ENCODE measurements at places on chromosomes 12 and 14. TPM values are rescaled to one million over a fixed set of nuclear protein-coding genes. Genes with fewer than 3 reads are reported as not detected.

DNA sequence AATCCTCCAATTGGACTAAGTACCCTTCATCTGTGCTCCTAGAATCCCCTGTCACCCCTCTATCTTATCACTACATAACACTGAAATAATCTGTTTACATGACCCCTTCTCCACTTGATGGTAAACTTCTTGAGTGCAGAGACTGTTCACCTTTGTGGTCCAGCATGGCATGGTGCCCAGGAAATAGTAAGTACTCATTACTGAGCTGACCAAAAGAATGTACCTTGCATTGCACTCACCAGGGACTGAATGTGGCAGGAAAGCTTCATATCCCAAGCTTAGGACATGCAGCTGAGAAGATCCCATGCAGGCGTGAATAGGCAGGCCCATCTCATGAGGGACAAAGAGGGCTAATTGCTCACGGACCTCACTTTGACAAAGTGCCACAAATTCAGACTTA is 1.4 kb upstream of the GARIN2 start:
- no peaks in the 10 kb centered on the region for H3K4me1 ChIP-seq
- H3K36me3 ChIP-seq, result no peaks in the 10 kb centered on the region
- no peaks in the 10 kb centered on the region for H3K27me3 ChIP-seq
- no peak for DNase-seq
- H3K4me3 ChIP-seq, result no peak overlapping the region

- DNase-seq, result no peak
- peaks cover 22% of the 10 kb centered on the region for H3K36me3 ChIP-seq
- H3K4me1 ChIP-seq, result no peaks in the 10 kb centered on the region
- no peak overlapping the region for H3K4me3 ChIP-seq
Measured at GRCh38 chr12:59320112-59320511, 275.7 kb upstream of the SLC16A7 start.

- no peak overlapping the region for H3K27ac ChIP-seq
- DNase-seq, result no peak
- no peak overlapping the region for H3K4me3 ChIP-seq
Measured at GRCh38 chr14:66496188-66496807, 10.1 kb downstream of the CCDC196 start.

GRCh38 chr14:58839233-58839632 is 201.5 kb downstream of the DACT1 start:
- H3K27ac ChIP-seq, result no peak overlapping the region
- no peaks in the 10 kb centered on the region for H3K4me1 ChIP-seq
- H3K4me3 ChIP-seq, result no peak overlapping the region
- no peaks in the 10 kb centered on the region for H3K27me3 ChIP-seq
- no peaks in the 10 kb centered on the region for H3K36me3 ChIP-seq

DNA sequence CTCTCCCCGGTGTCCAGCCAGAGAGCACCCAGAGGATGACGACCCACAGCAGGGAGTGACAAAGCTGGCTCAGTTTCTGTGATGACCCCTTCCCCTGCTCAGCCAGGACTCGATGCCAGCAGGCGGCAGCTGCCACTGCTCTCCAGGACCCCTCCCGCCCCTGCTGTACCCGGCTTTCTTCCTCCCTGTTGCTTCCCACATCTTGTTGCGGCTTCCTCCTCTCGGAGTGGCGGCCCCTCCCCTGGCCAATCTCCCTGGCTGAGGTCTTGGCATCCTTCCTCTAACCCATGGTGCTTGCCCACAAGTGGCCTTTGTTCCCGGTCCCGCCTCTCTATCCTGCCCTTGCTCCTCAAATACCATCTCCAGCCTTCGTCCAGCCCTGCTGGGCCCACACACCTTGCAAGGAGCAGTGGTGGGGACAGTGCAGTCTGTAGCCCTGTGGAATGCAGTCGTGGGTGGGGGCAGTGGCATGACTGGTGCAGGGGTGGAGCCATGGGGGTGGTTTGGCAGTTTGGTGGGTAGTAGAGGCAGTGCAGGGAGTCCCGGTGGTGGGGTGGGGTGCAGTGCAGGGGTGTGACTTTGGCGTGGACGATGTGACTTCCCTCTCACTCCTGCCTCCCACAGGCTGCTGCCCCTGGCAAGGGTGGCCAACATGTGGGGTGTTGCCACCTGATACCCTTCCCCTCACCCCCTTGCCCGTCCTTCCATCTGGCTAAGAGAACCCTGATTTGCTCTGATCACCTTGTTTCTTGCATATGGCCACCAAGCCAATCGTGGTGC is 16.3 kb upstream of the BEGAIN start:
- no peaks in the 10 kb centered on the region for H3K36me3 ChIP-seq
- no peaks in the 10 kb centered on the region for H3K4me1 ChIP-seq
- no peak for DNase-seq
- H3K27me3 ChIP-seq, result no peaks in the 10 kb centered on the region
- no peak overlapping the region for H3K27ac ChIP-seq

DNA sequence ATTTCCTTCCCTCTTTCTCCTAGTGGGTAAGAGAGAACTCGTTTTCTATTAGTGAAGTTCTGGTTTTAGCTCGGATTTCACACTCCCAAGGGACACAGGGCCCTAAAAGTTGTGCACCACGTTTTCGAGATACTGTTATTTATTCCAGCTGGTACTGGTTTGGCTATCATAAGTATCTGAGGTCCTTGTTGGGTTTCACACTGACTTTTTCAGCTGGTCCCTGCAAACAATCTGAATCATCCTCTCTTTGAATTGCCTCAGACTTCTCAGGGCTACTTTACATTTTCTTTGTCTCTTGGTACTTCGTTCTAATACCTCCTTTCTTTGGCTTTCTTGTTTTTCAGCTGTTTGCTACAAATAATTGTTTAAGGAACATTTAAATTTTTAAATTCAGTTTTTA is 75.7 kb downstream of the SCN8A start:
- no peak for DNase-seq
- peaks cover 14% of the 10 kb centered on the region for H3K36me3 ChIP-seq
- H3K4me3 ChIP-seq, result no peak overlapping the region
- H3K27me3 ChIP-seq, result no peaks in the 10 kb centered on the region
- H3K4me1 ChIP-seq, result peaks cover 2% of the 10 kb centered on the region

- peaks cover 6% of the 10 kb centered on the region for H3K4me1 ChIP-seq
- no peak for DNase-seq
- H3K27me3 ChIP-seq, result no peaks in the 10 kb centered on the region
- no peaks in the 10 kb centered on the region for H3K36me3 ChIP-seq
Measured at GRCh38 chr12:92041742-92042141, 103.9 kb downstream of the BTG1 start.

DNA sequence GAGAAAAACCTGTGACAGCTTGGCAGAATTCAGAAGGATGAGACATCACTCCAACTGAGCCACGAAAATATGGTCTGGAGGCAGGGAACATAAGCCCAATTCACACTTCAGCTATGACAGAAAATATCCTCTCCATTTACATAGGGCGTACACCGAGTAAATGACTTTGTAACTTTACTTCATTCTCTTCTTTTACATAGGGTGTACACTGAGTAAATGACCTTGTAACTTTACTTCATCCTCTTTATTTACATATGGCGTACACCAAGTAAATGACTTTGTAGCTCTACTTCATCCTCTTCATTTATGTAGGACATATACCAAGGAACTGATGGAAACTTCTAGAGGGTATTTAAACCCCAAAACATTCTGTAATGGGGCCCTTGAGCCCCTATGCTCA is 14.1 kb upstream of the MAPKAPK5 start:
- no peaks in the 10 kb centered on the region for H3K4me1 ChIP-seq
- H3K27me3 ChIP-seq, result no peaks in the 10 kb centered on the region
- DNase-seq, result no peak

DNA sequence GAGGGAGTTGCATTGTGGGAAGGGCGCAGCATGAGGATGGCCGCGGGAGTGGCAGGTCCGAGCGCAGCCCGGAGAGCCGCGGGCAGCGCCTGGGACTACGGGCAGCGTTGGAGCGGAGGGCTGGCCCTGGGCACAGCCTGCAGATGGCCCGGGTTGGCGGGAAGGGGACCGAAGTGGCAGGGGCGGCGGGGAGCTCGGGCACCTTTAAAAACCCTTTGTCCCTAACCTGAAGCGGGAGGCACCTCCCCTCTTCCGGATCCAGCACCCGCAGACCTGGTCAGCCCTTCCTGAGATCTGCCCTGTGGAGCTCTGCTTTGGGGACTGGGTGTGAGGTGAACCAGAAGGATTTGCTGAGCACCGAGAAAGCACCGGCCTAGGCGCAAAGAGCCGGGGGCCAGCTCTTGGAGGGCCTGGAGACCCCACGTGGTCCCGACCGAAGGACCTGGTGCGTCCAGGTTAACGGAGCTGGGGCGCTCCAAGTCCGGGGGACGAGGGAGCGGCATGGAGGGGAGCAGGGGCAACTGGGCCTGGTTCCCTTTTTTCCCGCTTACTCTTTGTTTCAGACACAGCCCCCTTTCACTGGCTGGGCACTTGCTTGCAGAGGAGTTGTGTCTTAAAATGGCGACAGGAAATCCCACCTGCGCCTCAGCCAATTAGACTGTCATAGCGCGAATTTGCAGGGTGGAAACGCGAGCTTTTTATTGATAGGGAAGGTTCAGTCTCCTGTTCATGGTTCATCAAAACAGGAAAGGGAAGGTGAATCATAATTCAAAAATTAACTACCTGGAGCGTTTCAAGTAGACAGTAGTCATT is 792 bp upstream of the SLC38A1 start:
- no peak overlapping the region for H3K27ac ChIP-seq
- no peaks in the 10 kb centered on the region for H3K27me3 ChIP-seq
- peaks cover 3% of the 10 kb centered on the region for H3K4me1 ChIP-seq

GRCh38 chr12:29640589-29641345 is 143.0 kb downstream of the TMTC1 start:
- H3K36me3 ChIP-seq, result peaks cover 12% of the 10 kb centered on the region
- peak; percentile 78 for DNase-seq
- no peaks in the 10 kb centered on the region for H3K27me3 ChIP-seq
- H3K4me1 ChIP-seq, result no peaks in the 10 kb centered on the region

CLEC14A gene
- not detected for total RNA-seq

NGB gene
- 0.11 TPM for total RNA-seq

NOXRED1 gene
- not detected for total RNA-seq

SIX1 gene
- total RNA-seq, result 0.17 TPM

ASPG gene
- total RNA-seq, result 0.33 TPM

PTPRQ gene
- not detected for total RNA-seq

TRIM9 gene
- 0.98 TPM for total RNA-seq
